ENCODE measurements at places on chromosomes 16 and 17.
A peak's percentile ranks its signal among the peaks of the same experiment; 100 is the strongest.

GRCh38 chr17:78842881-78843565, 2.4 kb upstream of the USP36 start:
- DNase-seq: peak; percentile 58

- no peak for DNase-seq
These were observed 138.1 kb downstream of the SHISA9 start for GRCh38 chr16:13039526-13039925.

- DNase-seq: no peak
These were observed 31.2 kb downstream of the LYRM9 start for GRCh38 chr17:27862004-27862403.

DNA sequence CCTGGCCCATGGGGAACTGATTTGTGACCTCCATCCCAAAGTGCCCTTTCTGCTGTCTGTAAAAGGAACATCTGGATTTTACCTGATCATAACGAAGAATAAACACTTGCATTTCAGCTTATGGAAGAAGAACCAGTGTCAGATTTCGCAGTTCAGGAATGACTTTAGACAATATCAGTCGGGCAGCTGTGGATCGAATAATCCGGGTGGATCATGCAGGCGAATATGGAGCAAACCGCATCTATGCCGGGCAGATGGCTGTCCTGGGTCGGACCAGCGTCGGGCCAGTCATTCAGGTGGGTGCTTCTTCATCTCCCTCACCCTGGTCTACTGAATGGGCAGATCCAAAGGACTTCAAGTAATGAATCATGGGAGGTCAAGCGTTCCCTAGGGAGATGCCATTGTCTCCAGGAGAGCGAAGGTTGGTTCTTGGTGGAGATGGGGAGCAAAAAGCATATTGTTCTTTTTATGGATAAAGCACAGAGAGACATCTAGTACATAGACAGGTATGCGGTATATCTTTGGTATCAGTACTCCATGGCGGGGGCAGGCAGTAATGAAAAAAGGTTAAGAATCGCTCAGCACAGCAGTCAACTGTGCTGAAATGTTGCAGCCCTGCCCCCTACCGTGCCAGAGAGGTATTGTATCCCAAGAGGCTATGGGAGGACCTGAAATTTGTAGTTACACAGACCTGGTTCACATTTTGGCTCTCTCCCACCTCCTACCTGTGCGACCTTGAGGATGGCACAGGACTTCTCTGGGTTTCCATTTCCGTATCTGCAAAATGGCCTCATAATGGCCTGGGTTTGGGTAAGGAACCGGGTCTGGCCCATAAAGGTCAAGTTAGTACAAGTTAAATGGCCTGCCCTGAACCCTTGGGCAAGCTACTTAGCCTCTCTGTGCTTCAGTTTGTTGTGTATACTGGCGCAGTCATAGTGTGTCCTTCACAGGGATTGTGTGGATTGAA, 4.7 kb downstream of the COQ7 start:
- peak; percentile 26 for DNase-seq

- no peak for DNase-seq
These were observed 10.1 kb upstream of the RASD1 start for GRCh38 chr17:17506181-17506741.

DNA sequence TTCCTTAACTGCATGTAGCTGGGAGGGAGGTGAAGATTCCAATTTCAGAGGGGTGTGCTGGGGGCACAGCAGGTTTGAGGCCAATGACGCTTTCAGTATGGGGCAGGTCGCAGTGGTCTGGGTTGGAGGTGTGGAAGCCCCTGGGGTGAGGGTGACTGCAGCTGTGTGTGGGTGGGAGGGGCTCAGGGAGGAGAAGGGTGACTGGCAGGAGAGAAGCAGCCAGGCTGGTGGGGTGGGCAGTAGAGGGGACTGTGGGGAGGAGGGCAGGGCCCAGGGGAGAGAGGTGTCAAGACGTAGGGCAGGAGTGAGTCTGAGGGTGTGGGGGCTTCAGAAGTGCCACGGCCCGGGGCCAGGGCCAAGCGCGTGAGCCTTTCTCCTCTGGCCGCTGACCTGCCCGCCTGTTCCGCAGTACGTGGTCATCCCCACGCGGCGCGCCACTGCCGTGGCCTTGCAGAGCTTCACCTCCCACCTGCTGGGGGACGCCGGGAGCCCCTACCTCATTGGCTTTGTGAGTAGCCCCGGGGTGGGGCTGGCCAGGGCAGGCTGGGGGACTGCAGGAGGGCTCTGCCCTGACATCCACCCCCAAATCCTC, 19.4 kb downstream of the MYBBP1A start:
- no peak for DNase-seq

- no peak for DNase-seq
These were observed 92.0 kb downstream of the WSCD1 start for GRCh38 chr17:6162216-6162615.

- peak; percentile 44 for DNase-seq
These were observed 62.9 kb downstream of the SMURF2 start for GRCh38 chr17:64599187-64599676.

- no peak for DNase-seq
These were observed 47.7 kb downstream of the GNA13 start for GRCh38 chr17:65008882-65009281.

GRCh38 chr16:10888320-10888937, 11.4 kb downstream of the CIITA start:
- DNase-seq: no peak

- no peak for DNase-seq
These were observed 10.5 kb upstream of the TEKT3 start for GRCh38 chr17:15351925-15352324.

DNA sequence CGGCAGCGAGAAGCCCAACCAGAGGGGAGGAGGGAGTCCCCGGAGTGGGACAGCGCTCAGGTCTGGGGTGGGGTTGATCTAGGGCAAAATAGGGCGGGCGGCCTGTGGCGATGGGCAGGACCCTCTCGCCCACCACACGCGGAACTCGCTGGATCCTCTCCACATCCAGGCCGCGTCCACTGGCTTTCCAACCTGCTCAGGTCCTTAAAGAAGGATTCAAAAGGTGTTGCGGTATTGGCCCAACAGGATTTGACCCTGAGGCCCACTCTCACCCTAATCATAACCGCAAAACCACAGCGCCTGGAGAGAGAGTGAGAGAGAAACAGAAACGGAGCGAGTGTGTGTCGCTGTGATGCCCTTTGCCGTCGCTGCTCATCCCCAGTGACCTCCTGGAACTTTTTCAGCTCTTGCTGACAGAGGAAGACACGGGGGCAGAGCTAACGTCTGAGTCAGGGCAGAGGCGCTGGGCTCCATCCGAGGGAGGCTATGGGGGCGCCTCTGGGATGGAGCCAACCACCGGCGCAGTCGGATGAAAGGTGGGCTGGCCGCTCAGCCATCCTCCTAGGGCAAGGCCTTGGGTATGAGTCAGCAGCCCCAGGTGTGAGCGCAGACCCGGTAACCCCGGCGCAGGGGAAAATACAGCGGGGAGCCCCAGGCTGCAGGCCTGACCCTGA, 16.7 kb upstream of the OR1F1 start:
- DNase-seq: peak; percentile 38

GRCh38 chr17:63275971-63276745, 169.9 kb downstream of the CYB561 start:
- no peak for DNase-seq

GRCh38 chr16:1054660-1055556, 17.6 kb upstream of the SSTR5 start:
- no peak for DNase-seq

DNA sequence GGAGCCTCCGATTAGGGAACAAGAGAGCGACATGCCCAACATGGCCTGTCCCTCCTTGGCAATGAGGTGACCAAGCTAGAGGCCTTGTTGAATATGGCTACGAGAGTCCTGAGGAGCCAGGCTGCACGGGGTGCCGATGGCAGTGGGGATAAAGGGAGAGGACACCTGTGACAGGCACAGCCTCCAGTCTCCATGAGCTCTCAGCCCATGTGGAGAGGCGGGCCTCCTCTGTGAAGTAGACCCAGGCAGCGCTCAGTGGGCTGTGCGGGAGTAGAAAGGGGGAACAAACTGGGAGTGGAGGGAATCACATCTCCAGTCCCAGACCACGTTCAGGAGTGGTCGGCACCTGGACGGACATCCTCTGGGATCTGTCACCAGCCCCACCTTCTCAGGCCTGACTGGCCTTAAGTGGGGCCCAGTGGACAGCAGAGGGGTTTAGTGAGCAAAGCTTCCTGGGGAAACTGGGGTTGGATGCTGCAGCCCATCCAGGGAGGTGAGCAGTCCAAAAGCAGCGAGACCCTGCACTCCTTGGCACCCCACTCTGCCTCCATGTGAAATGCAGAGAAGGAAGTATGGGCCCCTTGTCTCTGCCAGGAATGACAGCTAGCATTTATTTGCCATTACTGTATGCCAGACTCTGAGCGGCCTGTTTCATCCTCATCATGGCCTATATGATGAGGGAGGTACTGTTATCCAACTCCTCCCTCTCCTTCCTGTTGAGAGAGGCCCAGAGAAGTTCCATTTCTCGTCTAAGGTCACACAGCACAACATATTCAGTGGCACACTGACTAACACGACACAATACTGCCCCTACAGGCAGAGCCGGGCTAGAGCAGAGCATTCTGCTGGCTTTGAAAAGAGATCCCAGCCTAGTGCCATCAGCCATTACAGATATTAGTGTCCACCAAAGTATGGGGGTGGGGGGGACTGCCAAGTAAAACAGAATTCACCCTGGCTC, 4.5 kb upstream of the TMEM92 start:
- peak; percentile 27 for DNase-seq

- no peak for DNase-seq
These were observed 7.2 kb upstream of the ARHGDIA start for GRCh38 chr17:81878294-81878693.

GRCh38 chr17:2239882-2240430, 63.6 kb downstream of the SMG6 start:
- no peak for DNase-seq

DNA sequence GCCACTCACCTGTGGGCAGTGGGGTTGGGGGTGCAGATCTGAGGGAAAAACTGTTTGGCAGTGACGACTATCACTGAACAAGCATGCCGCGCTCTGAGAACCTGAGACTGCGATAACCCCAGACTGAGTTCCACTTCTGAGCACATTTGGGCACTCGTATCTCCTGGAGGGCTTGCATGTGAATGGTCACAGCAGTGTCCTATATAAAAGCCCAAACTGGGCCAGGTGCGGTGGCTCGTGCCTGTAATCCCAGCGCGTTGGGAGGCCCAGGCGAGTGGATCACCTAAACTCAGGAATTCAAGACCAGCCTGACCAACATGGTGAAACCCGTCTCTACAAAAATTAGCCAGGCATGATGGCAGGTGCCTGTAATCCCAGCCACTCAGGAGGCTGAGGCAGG, 18.7 kb downstream of the ATP2C2 start:
- no peak for DNase-seq

GRCh38 chr16:4085405-4085970, 30.8 kb downstream of the ADCY9 start:
- no peak for DNase-seq

DNA sequence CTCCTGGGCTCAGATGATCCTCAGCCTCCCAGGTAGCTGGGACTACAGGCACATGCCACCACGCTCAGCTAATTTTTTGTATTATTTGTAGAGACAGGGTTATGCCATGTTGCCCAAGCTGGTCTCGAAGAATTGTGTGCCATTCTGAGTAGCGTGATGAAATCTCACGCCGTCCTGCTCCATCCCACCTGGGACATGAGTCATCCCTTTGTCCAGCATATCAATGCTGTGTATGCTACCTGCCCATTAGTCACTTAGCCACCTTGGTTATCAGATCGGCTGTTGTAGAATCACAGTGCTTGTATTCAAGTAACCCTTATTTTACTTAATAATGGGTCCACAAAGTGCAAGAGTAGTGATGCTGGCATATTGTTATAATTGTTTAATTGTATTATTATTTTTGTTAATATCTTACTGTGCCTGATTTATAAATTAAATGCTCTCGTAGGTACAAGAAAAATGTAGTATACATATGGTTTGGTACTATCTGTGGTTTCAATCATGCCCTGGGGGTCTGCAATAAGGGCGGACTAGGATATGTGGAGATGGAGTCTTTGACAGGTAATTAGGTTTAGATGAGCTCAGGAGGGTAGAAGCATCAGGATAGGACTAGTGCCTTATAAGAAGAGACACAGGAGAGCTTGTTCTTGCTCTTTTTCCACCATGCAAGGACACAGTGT, 26.6 kb upstream of the SLC13A2 start:
- DNase-seq: no peak

- no peak for DNase-seq
These were observed 16.3 kb downstream of the MPP3 start for GRCh38 chr17:43816336-43817320.

DNA sequence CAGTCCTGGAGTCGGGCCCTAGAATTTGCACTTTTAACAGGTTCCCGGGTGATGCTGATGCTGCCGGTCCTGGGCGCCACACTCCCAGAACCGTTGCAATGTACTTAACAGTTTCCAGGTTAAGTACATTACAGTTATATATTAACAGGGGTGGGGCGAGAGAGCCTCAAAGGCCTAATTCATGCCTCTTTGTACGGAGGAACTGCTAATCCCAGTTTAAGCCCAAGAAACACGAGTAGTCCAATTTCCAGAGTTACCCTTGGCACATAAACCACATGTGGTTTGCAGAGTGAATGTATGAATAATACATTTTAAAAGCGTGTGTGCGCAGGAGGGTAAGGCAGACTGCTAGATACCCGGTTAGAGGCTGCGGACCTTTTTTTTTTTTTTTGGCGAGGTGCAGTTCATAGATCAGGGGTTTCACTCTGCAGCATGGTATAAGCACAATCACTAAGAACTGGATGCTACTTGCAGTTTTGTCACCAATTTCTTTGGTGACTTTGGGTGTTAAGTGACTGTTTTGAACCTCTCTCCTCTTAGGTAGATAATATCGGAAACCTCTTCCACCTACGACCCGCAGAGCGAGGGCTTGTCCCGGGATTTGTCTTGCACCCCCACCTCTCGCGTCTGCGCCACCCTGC, 713 bp downstream of the COX11 start:
- DNase-seq: peak; percentile 50

- no peak for DNase-seq
These were observed 4.7 kb downstream of the HOXB2 start for GRCh38 chr17:48540213-48540612.

DNA sequence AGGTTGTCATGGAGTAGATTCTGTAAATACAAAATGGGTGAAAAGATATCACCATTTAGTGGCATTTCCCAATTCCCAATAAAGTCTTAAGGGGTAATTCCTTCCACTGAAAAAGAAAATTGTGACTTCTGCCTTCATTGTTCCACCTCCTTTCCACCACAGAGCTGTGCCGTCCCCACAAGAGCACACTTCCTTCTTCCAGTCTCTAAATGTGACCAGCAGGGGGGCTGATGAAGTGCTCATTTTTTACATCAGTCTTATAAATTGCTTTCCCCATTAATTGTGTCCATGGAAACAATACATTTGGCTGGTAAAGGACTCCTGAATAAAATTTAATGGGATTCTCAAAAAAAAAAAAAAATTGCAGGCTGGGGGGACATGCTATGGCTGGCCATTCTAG, 260.8 kb upstream of the PSMD7 start:
- DNase-seq: no peak
